ENCODE measurements at places on chromosomes 6 and 20.

DNA sequence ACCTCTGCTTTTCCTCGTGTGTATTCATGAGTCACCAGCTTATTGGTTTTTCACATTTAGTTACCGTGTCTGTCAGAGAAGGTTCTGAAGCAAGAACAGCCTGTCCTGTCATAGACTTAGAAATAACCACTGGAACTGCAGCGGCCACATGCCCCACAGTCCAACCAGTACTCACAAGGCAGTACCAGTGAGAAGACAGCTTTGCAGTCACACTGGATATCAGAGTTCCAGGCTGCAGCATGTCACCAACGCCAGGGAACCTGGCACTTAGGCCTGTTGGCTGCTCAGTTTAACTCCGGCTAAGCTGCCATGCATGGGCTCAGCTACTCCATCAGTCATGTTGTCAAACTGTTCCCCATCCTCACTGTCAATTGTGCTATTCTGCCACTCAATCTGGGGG is 40.1 kb downstream of the ADNP start:
- DNase-seq = no peak

GRCh38 chr6:157430834-157431233 is 49.8 kb downstream of the ZDHHC14 start:
- no peak for DNase-seq

GRCh38 chr6:16718356-16718755 is 42.9 kb downstream of the ATXN1 start:
- DNase-seq = no peak

GRCh38 chr6:71388068-71388744 is 99.6 kb downstream of the OGFRL1 start:
- no peak for DNase-seq

DNA sequence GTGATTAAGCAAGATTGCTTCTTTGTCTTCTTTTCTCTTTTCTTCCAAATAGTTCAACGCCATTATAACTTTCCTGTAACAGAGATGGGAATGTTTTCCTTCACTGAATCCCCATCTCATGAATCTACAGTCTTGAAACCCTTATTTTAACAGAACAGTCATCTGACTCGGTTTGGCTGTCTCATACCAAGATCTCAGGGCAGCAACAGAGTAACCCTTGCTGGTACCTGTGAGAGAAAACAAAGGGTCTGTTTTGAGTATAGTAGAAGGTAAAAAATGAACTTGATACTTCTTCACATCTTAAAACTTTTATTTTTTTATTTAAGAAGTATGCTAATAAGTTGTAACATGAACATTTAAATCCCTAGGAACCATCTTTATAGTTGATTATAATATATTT is 19.6 kb upstream of the DSE start:
- DNase-seq = no peak

DNA sequence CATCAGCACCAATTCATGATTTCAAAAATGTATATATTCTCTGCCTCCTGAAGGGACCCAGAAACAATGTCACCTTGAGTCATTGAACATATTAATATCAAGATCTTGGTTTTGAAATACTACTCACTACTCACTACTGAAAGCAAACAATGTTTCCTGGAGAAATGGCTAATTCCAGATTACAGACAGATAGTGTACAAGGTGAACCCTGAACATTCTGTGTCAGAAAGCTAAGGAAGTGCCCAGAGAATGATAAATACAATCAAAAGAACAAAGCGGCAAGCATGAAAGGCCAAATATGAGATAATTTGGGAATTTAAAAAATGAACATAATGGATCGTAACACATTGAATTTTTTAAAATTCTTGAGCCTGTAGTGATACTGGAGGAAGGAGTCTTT is 101.5 kb upstream of the TENT5A start:
- no peak for DNase-seq

GRCh38 chr20:58058421-58059259 is 169.8 kb downstream of the ANKRD60 start:
- DNase-seq = no peak

DNA sequence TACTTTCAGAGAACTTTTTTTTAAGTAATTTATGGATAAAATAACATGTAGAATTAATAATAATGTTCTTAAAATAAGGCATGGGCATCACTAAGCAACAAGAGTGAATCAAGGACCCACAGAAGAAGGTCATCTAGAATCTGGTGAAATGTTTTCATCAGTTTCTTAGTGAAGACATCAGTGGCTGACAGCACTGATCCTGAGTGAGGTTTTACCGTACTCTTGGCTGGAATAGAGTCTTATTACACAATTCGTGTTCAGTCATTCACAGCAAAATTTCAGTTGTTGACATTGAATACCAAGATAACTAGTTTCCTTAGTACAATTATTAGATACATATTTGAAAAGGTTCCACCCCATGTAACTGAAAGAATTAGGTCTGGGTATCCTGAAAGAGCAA is 140.4 kb downstream of the C6orf58 start:
- no peak for DNase-seq

- no peak for DNase-seq
Observed at GRCh38 chr20:53493311-53493857, 100.3 kb downstream of the ZNF217 start.

GRCh38 chr20:41889126-41889843 is 271.1 kb upstream of the CHD6 start:
- no peak for DNase-seq

DNA sequence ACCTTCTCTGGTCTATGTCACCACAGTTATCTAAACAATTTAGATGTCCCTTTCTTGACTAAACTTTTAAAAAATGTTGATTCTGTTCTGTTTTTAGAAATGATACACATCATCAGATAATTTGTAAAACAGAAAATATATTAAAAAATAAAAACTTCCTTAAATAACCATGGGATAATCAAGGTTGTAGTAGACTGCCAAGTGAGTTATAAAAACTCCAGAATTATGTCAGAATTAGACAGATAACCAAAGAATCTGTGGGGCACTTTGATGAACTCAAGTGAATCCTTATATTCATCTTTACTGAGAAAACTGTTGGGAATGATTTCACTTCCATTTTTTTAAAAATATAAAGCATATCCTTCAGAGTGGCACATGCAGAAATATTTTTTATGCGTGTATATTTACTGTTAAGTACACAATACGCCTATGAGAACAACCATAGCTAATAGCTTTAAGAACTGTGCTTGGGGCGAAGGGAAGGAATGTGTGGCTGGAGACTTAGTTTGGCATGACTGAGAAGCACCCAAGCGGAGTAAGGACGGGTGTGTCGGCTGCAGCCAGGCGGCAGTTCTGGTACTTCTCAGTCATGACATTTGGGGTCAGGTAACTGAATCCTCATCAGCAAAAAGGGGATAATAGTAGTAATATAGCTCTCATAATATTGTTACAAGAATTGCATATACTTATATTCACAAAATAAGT is 604.7 kb upstream of the CITED2 start:
- DNase-seq = no peak

- no peak for DNase-seq
Observed at GRCh38 chr6:138991206-138991605, 3.2 kb upstream of the REPS1 start.

GRCh38 chr6:97048771-97049170 is 124.2 kb downstream of the KLHL32 start:
- no peak for DNase-seq

DNA sequence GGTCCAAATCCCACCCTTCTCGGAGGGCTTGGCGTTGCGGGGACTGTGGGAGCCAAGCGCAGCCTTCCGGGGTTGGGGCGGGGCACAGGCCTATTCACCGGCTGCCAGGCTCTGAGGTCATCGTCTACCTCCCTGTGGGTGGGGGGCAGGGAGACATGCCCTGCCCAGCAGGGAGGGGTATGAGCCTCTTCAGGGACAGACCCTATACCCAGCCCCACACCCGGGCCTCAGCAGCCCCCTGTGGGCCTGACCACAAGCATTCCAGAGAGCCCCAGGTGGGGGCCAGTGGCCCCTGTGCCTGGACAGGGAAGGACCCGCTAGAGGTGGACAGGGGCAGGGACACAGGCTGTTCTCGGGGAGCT is 11.6 kb downstream of the LAMA5 start:
- DNase-seq = no peak

DNA sequence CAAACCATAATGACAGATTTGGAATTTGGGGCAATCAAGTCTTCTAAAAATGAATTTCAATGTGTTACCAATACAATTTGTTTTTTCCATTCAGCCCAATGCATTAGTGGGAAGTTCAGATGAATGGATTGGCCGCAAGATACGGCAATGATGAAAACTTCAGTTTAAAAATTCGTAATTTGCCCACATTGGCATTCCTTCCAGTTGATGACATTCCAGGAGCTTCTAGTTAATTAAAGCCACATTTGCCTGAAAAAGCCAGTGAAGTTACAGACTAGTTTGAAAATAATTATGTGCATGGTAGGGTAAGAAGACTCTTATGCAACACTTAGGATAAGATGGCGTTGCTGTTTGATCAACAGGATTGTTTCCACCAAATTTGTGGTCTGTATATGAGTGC is 46.2 kb downstream of the NHLRC1 start:
- DNase-seq = no peak

DNA sequence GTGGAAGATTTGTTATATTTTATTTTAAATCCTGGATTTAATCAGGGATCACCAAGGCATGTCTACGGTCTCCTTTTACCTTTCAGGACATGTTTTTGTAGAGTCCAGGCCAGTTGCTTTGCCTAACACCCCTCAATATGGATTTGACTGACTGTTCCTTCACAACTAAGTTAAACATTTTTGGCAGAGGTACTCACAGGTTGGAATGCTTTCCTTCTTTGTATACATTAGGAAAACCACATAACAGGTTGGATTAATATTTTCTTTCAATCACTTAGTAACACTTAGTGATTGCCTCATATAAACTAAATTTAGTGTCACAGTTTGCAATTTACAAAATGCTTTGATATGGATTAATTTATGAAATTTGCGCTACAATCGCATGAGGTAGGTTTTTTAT is 64.5 kb downstream of the IPCEF1 start:
- no peak for DNase-seq

Data from progenitor cell of endocrine pancreas (in vitro differentiated cells).